ENCODE measurements at places on chromosomes 16 and 17. TPM values are rescaled to one million over a fixed set of nuclear protein-coding genes. Genes with fewer than 3 reads are reported as not detected.

- peak; percentile 59 for DNase-seq
Measured at GRCh38 chr17:7437950-7438614, 1.2 kb upstream of the FGF11 start.

GRCh38 chr17:38789185-38789584, 10.2 kb downstream of the PIP4K2B start:
- peak; percentile 78 for DNase-seq

GRCh38 chr17:43517615-43518386, 28.3 kb downstream of the ETV4 start:
- peak; percentile 82 for DNase-seq

DNA sequence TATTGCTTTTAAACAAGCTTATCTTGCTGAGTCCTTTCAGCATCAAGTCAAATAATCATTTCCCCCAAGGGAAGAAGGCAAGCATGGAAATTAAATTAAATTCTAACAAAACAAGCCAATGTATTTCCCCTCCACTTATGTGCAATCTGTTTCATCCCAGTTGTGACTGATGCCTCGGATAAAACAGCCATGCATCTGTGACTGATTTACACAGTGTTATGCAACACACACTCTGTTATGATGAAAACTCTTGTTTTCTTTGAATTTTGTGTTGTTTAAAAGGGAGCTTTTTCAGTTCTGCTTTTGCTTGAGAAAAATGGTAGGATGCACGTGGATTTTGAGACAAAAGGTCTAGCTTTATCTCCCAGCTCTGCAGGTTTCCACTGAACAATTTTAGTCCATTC, 32.6 kb downstream of the TMEM100 start:
- DNase-seq: no peak

DNA sequence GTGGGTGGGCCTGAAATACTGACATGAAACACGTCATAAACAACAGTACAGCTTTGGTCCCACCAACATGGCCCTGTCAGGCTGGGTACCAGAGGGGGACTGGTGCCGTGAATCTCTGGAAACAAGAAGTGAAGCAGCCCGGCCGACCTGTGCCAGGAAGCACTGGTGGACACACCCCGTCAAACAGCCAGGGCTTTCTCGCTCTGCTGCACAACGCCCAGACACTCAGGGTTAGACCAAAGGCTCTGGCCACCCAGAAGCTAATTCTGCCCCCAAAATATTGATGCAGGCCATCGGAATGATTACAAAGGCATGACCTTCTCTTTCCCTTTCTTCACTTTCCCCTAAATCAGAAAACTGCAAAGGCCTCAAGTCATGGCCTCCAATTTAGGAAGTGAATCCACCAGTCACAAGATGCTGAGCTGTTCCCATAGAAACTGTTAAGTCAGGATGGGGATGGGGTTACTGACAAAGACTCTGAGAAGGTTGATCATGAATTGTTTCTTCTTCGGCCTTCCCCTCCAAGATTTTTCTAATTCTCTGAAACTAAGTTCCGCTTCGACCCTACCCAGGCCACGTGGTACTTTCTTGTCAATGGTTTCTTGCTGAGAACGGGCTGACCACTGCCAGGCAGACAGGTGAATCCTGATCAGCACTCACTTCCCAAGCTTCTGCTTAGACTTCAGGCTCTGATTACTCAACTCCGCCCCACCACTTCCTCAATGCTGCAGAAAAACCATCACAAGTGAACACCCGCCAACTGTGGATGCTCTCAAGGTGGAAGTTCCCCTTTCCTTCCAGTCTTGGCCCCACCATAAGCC, 6.7 kb downstream of the PITPNA start:
- DNase-seq: no peak

GRCh38 chr17:72514891-72515290, 394.1 kb downstream of the SOX9 start:
- peak; percentile 48 for DNase-seq

DNA sequence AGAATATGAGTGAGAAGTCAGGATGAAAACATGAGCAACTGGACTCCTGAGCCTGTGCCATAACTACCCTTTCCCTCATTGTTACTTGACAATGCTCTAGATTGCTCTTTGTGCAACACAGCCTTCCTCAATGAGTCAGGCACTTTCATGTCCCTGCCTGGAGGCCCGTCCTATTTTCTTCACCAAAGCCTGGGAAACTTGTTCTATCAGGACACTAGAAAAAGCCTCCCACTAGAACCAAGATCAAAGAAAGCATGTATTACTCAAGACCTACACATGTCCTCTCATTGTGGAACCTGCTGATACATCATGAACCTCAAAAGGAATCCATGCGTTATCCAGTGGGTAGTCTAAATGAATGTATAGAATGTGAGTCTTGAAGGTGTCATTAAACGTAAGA, 624.5 kb downstream of the TOX3 start:
- no peak for DNase-seq

GRCh38 chr17:42967925-42968324, 3.7 kb upstream of the AARSD1 start:
- no peak for DNase-seq

DNA sequence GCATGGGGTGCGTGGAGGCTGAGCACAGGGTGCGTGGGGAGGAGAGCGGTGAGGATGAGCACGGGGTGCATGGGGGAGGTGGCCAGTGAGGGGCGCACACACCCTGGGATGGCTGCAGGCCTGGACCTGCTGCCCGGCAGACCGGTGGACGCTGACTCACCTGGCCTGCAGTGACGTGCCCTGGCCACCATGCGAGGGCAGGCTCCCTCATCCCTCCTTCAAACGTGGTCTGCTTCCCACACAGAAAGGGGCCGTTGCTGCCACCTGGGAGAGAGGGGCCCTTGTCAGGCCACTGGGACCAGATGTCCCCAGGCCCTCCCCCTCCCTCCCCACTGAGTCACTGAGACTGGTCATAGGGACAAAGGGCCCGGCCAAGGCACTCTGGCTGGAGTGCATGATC, 20.1 kb upstream of the APRT start:
- no peak for DNase-seq

GRCh38 chr16:56389554-56389953, 35.8 kb downstream of the AMFR start:
- peak; percentile 85 for DNase-seq

GRCh38 chr16:65002265-65002664, 119.6 kb downstream of the CDH11 start:
- peak; percentile 75 for DNase-seq

DNA sequence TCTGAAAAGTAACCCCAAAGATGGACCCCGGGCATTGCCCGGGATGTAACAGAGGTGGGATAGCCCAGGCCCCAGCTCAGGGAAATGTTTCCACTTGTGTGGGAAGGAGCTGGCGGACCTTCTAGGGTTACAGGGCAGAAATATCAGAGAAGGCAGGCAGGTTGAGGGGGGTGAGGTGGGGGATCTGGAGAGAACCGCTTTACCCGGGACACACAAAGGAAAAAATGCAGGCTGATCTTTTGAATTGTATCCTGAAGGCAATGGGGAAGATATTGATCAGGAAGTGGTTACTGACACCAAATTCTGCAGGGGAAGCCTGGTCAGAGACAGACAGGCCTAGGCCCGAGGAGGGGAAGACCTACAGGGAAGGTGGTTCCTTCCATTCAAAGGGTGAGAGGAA, 3.5 kb downstream of the SLC47A1 start:
- DNase-seq: no peak

DNA sequence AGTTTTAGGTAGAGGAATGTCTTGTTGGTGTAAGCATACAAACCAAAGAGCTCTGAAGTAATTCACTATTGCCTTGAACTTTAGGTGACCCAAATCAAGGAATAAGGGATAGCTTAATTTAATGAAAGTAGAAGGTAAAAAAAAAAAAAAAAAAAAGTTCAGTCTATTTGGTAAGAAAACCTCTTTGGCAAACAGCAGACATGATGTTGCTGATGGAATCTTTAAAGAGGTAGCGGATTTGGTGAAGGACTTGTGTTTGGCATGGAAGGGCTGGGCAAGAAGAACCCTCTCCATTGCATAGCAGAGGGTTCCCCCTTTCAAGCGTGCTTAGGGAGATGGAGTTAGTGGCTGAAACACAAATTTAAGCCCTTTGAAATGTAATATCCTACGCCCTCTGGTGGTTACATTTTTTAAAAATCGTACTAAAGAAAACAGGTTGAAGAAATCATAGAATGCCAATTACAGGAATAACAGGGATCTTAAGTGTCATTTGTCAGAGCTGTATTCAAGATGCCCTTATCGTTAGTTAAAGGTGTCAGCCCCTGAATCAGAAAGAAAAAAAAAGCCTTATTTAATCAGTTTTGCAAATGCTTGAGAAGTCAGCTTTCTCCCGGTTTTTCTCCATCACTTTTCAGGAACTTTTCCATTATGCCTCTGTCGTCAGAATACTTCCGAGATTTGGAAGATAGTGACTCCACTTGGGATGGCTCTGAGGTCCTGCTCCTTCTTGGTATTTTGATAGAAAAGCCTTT, 383.1 kb downstream of the KCNJ2 start:
- DNase-seq: peak; percentile 57

DNA sequence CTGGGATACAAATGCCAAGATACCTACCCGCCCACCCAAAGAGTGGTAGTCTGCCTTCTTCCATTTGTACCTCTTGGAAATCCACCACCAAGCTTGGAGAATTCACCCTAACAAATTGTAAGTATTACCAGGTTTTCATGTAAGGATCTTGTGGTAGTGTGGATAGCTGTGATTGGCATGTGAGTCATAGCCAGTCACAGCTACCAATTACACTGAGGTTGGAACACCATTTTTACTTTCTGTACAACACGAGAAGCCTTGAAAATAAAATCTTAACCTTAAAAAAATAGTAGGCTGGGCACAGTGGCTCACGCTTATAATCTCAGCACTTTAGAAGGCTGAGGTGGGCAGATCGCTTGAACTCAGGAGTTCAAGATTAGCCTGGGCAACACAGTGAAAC, 18.5 kb upstream of the SLC35G3 start:
- peak; percentile 11 for DNase-seq

DNA sequence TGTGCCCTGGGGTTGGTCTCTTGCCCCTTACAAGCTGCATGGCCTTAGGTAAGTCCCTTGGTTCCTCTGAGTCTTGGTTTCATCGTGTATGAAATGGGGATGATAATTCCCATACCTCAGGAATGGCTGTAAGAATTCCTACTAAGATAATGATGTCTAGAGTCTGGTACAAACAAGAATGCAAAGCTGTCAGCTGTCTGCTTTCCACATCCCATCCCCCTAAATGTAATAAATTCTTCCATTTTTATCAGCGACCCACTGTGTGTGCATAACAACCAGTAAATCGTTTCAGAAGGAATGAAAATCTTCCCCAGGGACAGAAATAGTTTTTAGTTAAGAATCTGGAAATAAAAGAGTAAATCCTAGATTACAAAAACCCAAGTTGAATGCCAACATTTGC, 95.4 kb downstream of the CPPED1 start:
- no peak for DNase-seq

GRCh38 chr17:50653738-50654137, 19.1 kb downstream of the ABCC3 start:
- no peak for DNase-seq

- DNase-seq: no peak
Measured at GRCh38 chr17:55424893-55425540, 3.4 kb upstream of the MMD start.

GRCh38 chr17:56038131-56038530, 115.1 kb upstream of the ANKFN1 start:
- DNase-seq: no peak

DNA sequence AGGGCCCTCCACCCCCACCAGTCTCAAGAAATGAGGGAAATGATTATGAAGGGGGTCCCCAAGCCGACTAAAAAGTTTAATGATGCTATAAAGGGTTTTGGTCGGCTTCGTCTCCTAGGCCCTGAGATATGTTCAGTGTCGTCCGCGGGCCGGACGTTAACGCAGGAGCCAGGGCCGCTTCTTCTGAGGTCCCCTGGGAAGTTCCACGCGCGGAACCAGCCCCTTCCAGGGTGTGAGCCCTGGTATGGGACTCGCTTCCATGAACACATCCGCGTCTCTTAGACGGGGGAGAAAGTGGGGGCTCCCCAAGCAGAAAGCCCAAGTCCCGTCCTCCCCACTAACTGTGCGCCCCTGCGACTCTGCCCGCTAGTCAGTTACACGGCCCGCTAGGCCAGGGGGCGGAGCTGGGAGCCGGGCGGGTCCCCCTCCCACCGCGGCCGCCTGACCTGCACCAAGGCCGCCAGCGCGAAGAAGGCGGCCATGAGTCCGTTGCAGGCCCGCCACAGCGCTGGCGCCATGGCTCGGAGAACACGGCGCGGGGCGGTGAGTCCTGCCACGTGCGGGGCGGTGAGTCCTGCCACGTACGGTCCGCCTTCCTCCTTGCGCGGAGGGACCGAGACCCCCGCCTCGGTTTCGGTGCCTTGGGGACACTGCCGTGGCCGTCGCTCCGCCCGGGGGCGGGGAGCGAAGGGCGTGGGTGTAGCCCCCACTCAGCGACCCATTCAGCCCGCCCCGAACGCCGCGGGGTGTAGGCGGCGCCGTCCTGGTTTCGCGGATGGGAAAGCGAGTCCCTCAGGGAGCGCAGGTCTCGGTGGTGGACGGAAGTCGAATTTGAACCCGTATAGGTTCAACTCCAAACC, at the start of gene TMEM220:
Gene TMEM220 (minus strand): TSS at position 690 of the 860 bp plus-strand sequence. CDS start 172 bp downstream, at position 518.
- DNase-seq: peak; percentile 60

DNA sequence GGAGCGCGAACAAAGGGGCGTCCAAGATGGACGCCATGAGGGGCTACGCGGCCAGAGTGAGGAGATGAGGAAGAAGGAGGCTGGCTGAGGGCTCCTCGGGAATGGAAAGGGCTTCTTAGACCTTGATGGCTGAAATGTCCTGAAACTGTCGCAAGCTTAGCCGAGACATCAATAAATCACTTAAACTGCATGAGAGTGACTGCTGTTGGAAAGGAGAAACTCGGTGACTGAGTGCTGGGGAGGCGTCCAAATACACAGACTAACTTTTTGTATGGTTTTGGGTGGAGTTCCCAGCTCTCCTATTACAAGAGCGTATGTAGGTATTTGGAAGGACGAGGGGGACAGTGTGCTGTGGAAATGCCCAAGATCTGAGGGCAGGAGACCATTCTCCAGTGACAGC, 1.4 kb upstream of the GEMIN4 start:
- no peak for DNase-seq

GRCh38 chr16:11783319-11784037, 13.6 kb downstream of the ZC3H7A start:
- no peak for DNase-seq

GRCh38 chr16:10729104-10730048, 14.3 kb upstream of the NUBP1 start:
- peak; percentile 72 for DNase-seq

DNA sequence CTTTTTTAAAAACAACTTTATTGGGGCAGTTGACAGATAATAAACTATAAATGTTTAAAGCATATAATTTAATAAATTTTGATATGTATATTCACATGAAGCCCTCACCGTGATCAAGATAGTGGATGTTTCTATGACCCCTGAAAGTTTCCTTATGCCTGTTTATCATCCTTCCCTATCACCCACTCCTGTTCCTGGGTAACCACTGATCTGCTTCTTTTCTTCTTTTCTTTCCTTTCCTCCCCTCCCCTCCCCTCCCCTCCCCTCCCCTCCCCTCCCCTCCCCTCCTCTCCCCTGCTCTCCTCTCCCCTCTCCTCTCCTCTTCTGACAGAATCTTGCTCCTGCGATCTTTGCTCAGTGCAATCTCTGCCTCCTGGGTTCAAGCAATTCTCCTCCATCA, 193.7 kb upstream of the CDH13 start:
- no peak for DNase-seq

- no peak for DNase-seq
Measured at GRCh38 chr17:10200016-10200415, 1.6 kb upstream of the GAS7 start.

- DNase-seq: no peak
Measured at GRCh38 chr16:4217204-4218131, 24.4 kb downstream of the SRL start.

TMEM238L gene
- total RNA-seq: not detected

KCNJ18 gene
- not detected for total RNA-seq

CXCL16 gene
- total RNA-seq: 0.58 TPM

DRC3 gene
- 1.1 TPM for total RNA-seq

SLC22A31 gene
- total RNA-seq: 0.06 TPM

TBC1D3G gene
- total RNA-seq: not detected

HOXB13 gene
- 0.77 TPM for total RNA-seq

TP53TG3 gene
- total RNA-seq: 1.1 TPM

All from LHCN-M2 (cell line).